COLO829 (cell line): ENCODE measurements at places on chromosomes 11 and 22.

- DNase-seq, result no peak
These were observed 317.2 kb downstream of the SHANK2 start for GRCh38 chr11:70935006-70935768.

GRCh38 chr11:59707371-59707770 lies 6.3 kb downstream of the OR10V1 start:
- no peak for DNase-seq

- no peak for DNase-seq
These were observed 27.9 kb downstream of the GUCY1A2 start for GRCh38 chr11:106990331-106990730.

DNA sequence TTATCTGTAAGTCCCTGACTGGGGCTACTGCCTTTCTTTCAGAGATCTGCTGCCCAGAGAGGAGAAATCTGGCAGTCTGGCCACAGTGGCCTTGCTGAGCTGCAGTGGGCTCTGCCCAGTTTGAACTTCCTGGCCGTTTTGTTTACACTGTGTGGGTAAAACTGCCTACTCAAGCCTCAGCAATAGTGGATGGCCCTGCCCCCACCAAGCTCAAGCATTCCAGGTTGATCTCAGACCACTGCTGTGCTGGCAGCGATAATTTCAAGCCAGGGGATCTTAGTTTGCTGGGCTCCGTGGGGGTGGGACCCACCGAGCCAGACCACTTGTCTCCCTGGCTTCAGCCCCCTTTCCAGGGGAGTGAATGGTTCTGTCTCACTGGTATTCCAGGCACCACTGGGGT lies 117.5 kb downstream of the TRPC6 start:
- DNase-seq, result no peak

DNA sequence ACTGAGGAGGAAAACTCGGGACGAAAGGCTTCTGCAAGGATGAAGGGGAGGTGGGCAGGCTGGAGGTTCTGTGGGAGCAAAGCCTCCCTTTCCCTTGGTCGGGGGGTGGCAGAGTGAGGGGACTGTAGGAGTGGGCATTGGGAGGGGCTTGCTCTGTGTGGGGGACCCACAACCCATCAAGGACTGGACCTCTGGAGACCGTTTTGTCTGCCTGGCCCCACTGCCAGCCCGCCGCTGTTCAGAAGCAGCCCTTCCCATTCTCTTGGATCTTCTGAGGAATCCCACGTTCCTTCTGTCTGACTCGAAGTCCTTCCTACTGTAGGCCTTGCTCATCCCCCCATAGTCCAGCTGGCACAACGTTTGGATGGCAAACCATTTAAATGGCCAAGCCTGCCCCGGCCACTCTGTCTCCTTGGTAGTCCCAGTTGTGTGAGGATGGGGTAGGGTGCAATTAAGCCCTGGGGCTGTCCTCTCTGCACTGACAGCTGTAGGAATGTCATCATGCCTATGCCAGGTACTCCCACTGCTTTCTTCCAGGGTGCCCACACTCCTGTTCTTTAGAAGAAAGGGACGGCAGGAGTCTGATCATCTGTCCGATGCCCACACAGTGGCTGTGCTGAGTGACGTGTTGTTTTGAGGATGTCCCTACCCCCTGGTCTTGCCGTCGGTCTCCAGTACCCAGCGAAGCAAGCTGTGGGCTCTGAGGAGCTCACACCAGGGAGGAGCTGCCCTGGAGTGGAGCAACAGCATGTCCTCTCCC lies 17.0 kb upstream of the NECTIN1 start:
- DNase-seq, result no peak

- DNase-seq, result no peak
These were observed 10.1 kb upstream of the GAB2 start for GRCh38 chr11:78427615-78428265.

DNA sequence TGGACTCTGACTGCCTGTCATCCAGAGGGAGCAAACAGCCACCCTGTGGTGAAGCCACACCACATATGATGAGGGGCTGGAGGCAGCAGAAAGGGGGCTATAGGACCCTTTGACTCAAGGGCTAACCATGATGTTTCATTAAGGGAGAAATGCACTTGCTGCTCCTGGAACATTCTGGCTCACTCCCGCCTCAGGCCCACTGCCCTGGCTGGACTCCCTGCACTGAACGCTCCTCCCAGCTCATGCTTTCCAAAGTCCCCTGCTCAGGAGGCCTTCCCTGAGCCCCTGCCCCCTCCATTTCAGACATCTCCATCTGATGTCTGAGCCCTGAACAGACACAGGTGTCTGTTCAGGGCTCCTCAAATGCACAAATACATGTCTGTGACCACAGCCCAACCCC lies 69.1 kb downstream of the CDKN1C start:
- no peak for DNase-seq

DNA sequence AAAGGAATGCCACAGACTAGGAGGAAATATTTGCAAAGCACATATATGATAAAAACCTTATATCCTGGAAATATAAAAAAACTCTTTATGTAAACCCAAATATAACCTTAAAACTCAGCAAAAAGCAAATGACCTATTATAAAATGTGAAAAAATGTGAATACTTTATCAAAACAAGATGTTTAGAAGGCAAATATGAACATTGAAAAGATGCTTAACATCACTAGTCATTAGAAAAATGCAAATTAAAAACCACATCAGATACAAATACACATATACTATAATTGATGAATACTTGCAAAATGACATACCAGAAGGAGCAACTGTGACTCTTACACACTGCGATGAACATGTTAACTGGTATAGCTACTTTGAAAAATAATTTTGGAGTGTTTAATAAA lies 511.2 kb upstream of the LRRC4C start:
- no peak for DNase-seq

- no peak for DNase-seq
These were observed 39.0 kb downstream of the UVRAG start for GRCh38 chr11:75853971-75854370.

DNA sequence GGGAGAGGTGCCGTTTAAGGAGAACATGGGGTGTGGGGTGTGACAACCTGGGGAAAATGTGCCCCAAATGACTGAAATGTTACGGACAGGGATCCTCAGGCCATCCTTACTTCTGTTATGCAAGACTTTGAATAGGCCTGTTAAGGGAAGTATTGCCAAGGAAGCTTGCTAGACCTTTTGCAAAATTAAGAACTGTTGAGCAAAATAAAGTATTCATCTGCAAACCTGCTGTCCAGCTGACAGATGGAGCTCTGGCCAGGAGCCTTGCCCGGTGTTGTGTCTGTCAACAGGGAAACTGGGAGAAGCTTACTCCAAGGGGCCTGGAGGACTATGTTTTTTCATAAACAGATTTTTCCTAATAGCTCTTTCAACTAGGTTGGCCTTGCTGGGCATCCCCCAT lies 48.0 kb downstream of the FAT3 start:
- no peak for DNase-seq

DNA sequence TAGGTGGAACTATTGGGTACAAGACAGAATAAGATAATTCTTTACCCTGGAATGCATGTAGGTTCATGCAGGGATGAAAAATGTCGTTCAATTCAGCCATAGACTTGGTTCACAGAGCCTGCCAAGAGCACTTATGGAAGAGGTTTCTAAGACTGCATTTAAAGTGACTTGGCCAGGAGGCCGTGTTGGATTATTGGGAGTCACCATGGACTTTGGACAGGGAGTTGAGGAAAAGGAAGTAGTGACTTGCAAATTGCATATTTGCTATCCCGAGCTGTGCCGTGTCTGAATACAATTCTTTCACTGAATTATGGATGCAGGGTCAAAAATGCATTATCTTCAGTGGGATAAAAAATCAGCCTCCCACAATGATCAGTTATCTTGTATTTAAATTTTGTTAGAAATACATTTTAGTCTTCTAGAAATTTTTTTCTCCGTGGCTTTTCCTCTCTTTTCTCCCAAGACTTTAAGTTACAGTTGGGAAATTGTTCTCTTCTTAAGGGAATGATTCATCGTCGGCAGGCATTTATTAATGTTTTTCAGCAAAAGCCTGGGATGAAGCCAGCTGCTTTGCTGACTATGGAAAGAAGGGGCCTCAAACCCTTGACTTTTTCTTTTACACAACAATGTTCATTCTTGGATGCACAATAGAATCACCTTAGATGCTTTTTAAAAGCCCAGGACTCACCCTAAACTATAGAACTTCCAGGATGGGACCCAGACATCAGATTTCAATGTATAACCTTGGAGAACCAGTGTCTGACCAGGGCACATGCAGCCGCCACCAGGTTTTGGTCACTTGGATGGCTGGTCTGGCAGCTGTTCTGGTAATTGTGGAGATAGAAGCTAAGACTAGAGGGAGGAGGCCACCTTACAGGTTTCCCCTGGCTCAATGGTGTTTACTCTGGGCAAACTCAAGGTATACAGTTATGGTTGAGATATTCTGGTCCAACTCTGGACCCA lies 70.8 kb downstream of the FAT3 start:
- DNase-seq, result no peak

DNA sequence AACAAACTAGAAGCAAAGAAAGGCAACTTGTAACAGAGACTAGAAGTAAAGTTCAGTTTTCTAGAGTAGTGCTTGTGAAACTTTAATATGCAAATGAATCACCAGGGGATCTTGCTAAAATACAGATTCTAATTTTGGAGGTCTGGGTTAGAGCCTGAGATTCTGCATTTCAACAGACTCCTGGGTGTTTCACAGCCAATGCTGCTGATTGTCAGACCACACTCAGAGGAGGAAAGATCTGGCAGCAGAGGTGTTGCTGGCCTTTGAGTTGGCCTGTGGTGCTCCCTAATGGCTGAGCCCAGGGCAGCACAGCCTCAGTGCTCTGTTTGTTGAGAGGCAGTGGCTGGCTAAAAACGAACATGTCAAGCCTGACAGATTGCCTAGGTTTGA lies 5.4 kb downstream of the CRY2 start:
- no peak for DNase-seq

DNA sequence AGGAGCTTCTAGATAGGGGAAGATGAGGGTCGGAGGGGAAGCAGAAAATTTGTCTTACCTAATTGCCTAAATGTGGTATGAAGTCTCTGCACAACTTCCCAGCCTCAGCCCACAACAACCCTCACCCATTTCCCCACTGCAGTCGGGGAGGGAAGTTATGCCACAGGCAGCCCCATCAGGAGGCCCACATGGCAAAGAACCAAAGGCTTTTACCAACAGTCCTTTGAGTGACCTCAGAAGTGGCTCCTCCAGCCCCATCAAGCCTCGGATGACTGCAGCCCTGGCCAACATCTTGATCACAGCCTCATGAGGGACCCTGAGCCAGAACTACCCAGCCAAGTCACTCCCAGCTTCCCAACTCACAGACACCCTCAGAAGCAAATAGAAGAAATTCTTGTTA lies 54.8 kb downstream of the CHST1 start:
- no peak for DNase-seq

DNA sequence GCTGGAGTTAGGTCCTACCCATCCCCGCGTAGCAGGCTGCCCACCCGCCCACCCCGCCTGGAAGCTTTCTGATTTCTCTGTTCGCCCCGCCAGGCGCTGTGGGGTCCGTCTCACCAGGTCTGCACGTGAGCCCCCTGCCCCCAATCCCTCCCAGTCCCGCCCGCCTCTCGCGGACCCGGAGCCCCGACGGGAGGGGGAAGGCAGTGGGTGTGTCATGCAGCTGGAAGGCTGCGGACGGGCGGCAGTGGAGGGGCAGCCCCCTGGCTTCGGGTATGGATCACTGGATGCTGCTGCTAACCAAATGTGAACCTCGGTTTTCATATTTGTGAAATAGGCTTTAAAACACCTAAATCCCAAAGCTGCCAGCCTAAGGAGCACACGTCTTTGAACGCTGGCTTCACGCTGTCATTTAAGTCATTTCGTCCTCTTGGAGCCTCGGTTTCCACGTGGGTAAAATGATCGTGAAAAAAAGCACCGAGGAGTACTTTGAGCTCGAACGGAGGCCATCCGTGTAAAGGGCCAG lies 568 bp upstream of the BIK start:
- DNase-seq, result no peak

DNA sequence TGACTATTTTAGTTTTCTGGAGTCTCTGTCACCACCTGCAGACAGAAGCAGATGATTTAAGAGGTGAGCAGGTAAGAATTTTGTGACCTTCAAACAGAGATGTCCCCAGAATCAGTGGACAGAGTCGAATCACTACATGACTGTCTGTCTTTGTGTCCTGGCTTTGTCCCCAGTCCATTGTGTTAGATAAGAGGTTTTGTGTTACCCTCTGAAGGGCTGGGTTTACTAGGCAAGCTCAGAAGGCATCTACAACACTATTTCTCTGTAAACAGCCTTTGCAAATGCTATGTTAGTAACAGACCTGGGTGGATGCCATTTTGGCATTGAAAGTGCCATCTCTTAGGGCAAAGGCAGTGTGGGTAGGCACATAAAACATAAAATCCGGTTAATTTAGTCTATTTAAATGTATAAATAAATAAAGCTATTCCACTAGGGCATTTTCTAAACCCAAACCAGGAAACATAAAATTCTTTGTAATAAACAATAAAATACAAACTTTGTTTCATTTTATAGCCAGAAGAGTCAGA lies 40.3 kb upstream of the CADM1 start:
- no peak for DNase-seq

DNA sequence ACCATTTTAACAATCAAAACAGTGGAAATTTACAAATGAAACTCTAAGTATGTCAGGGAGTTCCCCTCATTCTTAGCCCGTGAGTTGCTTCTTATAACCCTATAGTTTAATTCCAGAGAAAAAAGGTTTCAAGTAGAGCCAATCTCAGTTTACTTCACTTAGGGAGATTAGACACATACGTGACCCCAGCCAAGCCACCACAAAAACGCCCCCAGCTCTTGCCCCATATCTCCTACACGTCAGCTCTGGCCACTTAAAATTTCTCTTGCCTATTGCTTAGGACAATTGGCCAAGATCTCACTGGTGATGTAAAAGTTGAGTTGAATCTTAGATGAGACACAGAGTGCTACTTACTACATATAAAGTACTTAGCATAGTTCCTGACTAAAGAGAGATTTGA lies 166.4 kb downstream of the ETS1 start:
- no peak for DNase-seq

- no peak for DNase-seq
These were observed 3.7 kb downstream of the PRDM10 start for GRCh38 chr11:129998905-129999304.

DNA sequence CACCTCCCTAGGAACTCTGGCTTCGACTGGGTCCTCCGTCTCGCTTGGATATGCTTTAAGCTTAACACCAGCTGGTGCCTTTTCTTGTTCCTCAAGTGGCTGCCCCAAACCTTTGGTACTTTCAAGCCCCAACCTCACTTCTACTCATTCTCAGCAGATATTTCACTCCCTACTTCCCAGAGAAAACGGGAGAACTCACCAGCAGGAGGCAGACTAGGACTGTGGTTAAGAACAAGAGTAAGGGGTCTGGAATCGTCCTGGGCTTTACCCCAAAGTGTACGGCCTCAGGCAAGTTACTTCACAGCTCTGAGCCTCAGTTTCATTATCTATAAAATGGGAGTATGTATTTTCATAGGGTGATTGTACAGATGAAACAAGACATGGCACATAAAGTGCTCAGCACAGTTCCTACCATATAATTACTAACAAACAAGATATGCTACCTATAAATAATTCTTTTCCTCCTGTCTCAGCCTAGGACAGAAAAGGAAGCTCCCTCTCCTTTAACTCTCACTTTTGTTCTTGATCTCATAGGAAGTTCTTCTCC lies 37.8 kb downstream of the PAMR1 start:
- DNase-seq, result peak; percentile 26

GRCh38 chr11:126662035-126662790 lies 306.7 kb downstream of the ST3GAL4 start:
- no peak for DNase-seq
